Renal cortical epithelial cell (primary cell): ENCODE measurements at places on chromosomes 6 and 20. TPM values are rescaled to one million over a fixed set of nuclear protein-coding genes. Genes with fewer than 3 reads are reported as not detected.

ADGRF1 gene
- total RNA-seq, result 18.3 and 36.6 TPM in 2 replicates

- peak; percentile 39 for DNase-seq
Observed at GRCh38 chr20:23200914-23201313, 114.8 kb upstream of the CD93 start.

GRCh38 chr6:169235286-169235685 lies 18.4 kb downstream of the THBS2 start:
- DNase-seq, result no peak

GRCh38 chr6:152100183-152100618 lies 292.7 kb downstream of the ESR1 start:
- no peak for DNase-seq

AKAP12 gene
- 54.4 and 218 TPM in 2 replicates for total RNA-seq

GRCh38 chr6:125481056-125481455 lies 179.3 kb upstream of the HDDC2 start:
- DNase-seq, result no peak

- DNase-seq, result no peak
Observed at GRCh38 chr20:23551383-23551782, 16.9 kb downstream of the CST9L start.

DNA sequence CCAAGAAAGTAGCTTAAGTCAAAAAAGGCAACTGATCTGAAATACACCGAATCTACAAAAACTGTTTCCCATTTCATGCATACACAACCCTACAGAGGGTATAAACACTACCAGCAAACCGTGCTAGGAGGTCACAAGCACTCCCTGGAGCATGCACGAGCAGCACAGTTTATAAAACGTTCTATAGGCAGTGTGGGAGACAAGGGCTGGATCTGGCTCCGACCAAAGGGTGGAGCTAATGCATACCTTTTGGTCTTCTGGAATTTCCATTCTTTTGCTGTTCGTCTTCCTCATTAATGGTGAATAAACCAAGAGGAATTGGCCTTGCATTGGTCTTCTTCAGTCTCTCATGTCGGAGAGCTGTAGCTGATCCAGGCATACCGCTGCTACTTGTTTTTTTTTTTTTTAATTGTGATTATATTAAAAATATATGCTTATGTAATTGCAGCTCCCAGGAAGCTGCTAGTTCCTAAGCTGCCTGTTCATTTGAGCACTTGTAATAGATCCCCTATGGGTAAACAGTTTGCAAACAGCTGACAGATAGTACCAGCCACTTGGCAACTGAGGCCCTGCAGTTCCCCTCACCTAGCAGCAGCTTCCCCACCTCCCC lies 24.5 kb downstream of the MAP7 start:
- DNase-seq, result no peak

DNA sequence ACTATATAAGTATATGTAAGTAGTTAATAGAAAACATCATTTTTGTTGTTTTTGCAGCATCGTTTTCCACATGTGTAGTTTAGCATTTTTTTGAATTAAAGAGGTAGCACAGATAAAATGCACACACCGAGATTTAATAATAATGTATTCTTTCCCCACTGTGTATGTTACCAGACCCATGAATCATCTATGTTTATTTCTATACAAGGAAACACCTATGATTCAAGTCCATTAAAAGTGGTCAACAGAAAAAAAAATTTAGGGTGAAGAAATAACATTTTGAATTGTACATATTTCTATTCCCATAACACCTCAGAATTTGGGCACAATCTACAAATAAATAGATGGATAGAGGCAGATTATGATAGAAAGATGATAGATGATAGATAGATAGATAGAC lies 31.7 kb upstream of the HCRTR2 start:
- DNase-seq, result no peak

DNA sequence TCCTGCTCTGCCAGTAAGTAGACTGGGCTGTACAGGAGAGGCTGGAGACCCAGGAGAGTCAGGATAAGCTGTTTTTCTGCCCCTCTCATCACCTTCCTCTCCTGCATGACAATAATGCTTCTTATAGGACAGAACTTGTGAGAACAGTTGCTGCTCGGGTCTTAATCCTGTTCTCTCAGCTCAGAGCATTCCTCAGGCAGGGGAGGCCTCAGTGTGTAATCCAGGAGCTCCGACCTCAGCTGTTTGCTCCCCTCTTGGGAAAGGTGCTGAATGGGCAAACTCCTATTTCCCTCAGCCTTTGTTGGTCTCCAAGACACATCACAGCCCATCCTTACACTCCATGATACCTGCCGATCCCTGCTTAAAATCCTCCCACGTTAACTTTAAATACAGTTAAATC lies 134.9 kb upstream of the LRFN2 start:
- DNase-seq, result peak; percentile 36

SOX18 gene
- 0.05 and 0.17 TPM in 2 replicates for total RNA-seq

MUC21 gene
- total RNA-seq, result not detected in 2 replicates

GRCh38 chr6:139230391-139230840 lies 61.4 kb downstream of the TXLNB start:
- DNase-seq, result peak; percentile 11

- no peak for DNase-seq
Observed at GRCh38 chr6:11292091-11292490, 59.6 kb upstream of the NEDD9 start.

DNA sequence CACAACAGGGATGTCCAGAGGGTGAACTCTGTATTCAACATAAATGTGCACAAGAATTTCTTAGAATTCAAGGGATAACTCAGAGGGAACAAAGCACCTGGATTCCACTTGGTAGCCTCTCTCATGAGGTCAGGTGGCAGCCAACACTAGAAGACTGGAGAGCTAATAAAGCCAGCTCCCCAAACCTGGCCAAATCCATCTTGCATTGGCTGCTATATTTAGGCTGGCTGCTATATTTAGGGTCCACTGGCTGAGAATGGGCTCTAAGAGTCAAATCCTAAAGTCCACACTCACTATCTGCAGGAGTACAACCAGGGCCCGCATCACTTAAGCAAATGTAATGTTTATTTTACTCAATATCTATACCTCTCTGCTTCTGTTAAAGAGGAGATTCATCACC lies 20.0 kb downstream of the TBC1D7 start:
- no peak for DNase-seq

DNA sequence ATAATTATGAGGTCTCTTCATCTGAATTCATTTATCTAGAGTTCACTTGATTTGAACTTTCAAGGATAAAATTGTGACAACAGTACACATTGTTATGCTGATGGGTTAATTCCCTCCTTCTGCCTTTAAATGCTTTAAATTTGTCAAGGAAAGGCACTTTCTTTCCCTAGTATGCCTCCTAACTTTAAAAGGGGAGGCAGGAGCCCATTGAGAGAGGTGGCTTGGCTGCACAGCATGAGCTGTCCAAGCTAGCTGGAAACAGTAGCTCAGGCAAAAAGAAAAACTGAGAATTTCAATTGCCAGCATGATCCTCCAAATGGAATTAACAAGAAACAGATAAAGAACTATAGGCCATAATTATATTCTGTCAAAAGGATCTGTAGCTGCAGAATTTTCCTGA lies 243.3 kb upstream of the GRIK2 start:
- no peak for DNase-seq

DNA sequence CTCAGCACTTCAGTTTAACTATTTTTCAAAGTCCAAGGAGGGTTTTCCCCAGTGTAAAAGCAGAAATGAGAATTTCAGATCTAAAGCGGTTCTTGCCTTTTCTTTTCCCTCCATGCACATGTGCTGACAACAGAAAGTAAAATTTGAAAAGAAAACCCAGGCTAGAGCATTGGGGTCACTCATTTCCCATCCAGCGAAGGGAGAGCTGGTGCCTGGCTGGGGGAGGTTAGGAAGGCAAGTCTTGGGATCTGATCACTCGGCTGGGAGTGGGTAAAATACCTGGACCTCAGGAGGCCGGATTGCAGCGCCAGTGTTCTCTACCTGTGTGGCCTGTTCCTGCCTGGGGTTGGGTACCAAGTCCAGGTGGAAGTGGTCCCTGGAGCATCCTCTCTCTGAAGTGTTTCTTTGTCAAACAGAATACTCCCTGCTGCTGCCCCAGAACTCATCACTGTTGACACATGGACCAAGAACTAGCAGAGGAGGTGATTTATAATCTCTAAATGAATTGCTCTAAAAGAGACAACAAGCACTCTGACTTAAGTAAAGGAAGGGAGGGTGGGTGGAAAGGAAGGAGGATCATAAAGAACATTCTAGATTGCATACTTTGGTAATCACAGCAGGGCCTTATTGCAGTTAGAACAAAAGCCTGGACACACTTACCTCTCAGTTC lies 136.0 kb downstream of the MTHFD1L start:
- no peak for DNase-seq

- no peak for DNase-seq
Observed at GRCh38 chr6:6700407-6701270, 112.1 kb downstream of the LY86 start.

DNA sequence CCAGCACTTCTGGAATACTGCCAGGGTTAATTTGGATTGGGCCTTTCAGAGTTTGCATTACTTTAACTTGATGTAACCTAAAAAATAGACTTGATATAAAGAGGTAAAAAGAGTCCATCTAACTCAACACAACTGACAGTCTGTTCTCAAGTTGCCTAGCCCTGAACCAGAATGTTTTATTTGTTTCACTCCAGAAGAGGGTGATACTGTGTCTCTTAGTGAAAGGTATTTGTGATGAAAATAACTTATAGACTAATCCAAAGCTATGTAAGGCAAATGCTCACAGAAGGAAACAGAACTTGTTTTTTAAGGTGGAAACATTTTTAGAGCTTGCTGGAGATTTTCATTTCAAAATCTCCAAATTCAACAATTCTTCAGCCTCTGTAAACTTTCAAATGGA lies 469.1 kb upstream of the RUNX2 start:
- peak; percentile 26 for DNase-seq

DNA sequence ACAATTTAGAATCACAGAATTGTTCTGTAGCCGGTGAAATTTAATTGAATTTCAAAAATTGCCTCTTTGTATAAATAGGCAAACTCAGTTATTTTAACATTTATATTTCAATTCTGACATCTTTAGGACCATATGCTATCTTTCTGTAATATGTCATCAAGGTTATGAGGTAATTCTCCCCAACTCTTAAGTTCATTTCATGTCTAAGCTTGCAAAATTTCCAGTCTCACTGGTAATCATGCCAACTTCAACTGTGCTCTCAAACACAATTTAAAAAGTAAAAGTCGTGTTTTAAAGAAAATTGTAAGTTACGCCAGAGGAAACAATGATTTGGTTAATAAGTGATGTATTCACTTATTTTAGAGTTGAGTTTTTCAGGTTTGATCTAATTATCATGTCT lies 1.4 kb downstream of the NCOA7 start:
- DNase-seq, result no peak

DNA sequence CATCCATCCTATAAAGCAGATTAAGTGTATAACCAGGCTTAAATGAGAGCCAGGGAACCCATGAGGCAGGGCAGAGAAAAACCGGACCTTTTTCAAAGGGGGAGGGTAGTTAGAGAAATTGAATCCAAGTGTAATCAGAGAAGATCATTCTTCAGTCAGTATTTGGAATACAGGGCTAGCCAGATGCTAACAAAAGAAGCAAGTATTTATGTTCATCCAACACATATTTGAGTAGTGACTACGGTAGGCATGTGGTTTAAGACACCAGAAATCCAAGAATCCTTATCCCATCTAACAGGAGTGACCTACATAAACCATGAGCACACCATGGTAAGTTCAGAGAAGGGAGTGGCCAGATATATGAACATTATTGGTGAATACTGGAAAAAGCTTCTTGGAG lies 46.8 kb upstream of the FAM83C start:
- DNase-seq, result peak; percentile 64

DEFB132 gene
- total RNA-seq, result not detected in 2 replicates

GRCh38 chr20:49794336-49795134 lies 18.1 kb upstream of the SLC9A8 start:
- DNase-seq, result no peak

DNA sequence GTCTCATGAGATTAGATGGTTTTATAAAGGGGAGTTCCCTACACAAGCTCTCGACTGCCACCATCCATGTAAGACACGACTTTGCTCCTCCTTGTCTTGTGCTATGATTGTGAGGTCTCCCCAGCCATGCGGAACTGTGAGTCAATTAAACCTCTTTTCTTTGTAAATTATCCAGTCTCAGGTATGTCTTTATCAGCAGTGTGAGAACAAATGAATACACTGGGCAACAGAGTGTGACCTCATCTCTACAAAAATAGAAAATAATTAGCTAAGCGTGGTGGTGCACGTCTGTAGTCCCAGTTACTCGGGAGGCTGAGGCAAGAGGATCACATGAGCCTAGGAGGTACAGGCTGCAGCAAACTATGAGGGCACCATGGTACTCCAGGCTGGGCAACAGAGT lies 51.3 kb downstream of the MDN1 start:
- peak; percentile 4 for DNase-seq
